Heart left ventricle (tissue), 16 donors: ENCODE measurements at places on chromosomes 4 and X. TPM values are rescaled to one million over a fixed set of nuclear protein-coding genes. Genes with fewer than 3 reads are reported as not detected.

GRCh38 chr4:170758988-170759387 lies 669.2 kb upstream of the AADAT start:
- no peak for DNase-seq

DNA sequence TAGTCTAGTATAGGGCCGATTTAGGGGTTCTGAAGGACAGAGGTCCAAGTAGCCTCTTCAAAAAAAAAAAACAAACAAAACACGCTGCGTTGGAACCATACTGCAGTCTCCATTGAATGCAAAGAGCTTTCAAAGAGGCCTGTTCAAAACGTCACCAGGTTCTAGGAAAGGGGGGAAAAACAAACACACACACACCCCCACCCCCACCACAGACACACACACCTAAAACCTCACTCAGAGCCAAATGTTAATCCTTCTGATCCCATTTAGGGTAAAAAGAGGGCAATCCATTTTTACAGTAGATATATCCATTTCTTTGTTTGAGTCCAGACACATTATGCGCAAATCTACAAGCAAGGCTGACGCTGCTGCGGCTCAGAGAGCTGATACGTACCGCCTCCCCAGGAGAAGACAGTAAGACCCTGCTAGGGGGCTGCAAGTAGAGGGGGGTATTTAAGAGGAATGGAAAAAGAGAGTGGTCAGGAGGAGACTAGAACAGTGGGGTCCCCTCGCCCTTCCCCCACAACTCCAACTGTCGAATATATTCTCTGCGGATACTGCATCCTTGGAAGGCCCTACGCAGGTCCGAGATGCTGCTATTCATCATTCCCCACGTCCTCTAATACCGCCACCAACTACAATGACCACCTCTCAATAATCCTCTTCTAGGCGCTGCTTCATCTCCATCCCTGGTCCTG lies 1.3 kb downstream of the NKRF start:
- DNase-seq: no peak

DNA sequence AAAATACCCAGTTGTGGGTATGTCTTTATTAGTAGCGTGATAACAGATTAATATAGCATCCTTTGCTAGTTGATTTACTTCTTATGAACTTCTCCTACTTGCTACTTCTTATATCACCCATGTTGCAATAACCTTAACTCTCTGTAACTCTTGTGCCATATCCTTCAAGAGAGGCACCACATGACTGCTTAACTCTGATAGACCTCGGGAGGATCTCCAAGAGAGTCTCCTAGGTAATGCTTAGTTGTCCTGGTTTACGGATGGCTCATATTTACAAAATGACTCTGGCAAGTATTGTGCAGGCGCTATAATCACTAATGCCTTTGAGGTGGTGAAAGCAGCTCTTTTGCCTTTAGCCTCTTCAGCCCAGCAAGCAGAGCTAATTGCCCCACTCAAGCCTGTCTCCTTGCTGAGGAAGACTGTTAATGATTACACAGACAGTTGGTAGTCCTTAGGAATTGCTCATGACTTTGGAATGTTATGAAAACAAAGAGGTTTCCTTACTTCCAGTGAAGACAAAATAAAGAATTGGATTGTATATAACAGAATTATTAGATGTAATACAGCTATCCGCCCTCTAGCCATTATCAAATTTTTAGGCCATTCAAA lies 1305.8 kb downstream of the PCDH7 start:
- no peak for DNase-seq

The POU4F2 gene
- total RNA-seq: not detected
